ENCODE measurements at places on chromosomes 4 and X.

DNA sequence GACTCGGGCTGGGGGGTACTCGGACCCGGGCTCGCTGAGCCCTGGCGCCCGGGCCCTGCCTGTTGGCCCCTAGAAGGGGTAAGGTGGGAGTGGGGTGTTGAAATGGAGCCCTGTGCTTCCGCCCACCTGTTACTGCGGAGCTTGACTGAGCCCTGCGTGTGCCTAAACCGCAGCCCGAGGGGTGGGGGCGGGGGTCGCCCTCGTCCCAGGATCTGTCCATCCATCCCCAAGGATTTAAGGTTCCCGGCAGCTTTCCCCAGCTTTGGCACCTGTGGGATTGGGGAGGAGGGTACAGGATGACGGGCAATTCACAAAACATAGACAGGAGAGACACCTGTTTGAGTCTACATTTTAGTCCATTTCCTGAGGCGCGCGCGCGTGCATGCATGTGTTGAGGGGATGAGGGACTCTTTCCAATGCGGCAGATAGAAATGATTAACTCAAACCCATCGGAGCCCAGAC lies 779 bp downstream of the GABRQ start:
- DNase-seq, result no peak

DNA sequence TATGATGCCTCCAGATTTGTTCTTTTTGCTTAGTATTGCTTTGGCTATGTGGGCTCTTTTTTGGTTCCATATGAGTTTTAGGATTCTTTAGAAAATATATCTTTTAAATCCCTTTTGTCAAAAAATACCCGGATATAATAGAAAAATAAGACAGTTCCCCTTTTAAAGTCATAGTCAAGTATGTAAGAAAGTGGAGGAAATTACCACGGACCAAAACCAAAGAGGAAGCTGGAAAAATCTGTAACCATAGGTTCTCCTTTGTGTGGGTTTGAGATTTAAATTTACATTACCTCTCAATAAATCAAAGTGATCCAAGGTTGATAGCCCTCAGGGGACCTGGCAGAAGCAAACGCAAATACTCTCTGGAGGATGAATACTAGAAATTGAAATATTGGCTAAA lies 58.3 kb upstream of the PACRGL start:
- DNase-seq, result no peak

- no peak for DNase-seq
Measured at GRCh38 chr4:18020145-18020670, 1.3 kb downstream of the LCORL start.

GRCh38 chr4:129403848-129404247 lies 307.9 kb downstream of the C4orf33 start:
- no peak for DNase-seq

DNA sequence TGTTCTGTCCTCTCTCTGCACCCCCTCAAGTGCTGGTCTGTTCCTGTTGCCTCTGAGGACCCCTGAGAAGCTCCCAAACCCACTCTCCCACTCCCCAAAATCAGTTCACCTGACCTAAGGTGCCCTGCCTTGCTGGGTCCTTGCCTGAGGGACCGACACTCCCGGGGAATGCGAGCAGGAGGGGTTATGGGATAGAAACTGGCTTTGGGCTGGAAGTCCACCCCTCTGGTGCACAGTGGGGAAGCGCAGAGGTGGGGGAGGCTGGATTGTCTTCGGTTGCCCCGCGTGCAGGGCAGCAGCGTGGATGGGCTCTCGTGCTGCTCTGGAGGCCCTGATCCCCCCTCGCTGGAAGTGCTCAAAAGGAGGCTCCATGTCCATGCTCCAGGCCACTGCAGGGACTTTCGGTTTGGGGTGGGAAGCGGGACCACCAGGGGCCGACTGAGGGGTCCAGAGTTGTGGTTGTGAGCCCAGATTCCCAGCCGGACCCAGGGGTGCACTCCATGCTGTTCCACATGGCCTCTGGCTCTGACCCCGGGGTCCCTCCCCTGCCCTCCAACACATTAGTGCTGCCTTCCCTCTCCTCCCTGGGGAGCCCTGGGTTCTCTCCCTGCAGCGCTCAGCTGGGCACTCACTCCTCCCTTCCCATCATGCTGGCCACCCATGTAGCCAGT lies 7.6 kb downstream of the SORCS2 start:
- no peak for DNase-seq

- DNase-seq, result no peak
Measured at GRCh38 chr4:40227284-40227683, 30.5 kb downstream of the RHOH start.

DNA sequence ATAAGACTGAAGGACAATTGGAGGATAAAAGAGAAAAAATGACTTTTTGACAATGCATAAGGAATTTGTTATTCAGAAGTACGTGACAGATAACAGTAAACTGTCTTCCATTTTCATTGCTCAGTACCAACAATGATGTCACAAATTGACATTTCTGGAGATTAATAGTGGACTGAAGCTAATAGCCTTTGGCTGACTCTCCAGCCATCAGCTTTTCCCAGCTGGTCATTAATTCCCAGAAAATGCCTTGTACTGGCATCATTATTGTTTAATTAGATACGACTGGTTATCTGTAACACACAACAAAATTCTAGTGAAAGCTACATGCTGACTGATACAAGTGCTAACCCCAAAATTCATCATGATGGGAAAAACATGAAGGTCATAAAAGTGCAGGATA lies 147.9 kb upstream of the FGF13 start:
- DNase-seq, result no peak

- no peak for DNase-seq
Measured at GRCh38 chr4:150126864-150127203, 48.6 kb downstream of the DCLK2 start.

DNA sequence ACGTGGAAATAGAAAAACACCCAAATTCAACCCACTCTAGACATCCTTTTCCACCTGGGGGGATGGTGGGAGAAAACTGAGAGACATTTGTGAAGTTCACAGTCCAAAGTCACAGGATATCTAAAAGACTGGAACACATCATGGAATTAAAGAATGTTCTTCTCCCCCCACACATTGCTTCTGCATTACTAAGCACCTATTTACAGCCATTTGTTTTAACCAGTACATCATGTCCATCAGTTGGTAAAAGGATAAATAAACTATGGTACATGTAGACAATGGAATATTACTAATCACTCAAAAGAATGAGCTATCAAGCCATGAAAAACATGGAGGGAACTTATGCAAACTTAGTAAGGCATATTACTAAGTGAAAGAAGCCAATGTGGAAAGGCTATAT lies 185.5 kb upstream of the ANXA10 start:
- DNase-seq, result no peak

- DNase-seq, result no peak
Measured at GRCh38 chr4:103497692-103498091, 222.1 kb downstream of the TACR3 start.

DNA sequence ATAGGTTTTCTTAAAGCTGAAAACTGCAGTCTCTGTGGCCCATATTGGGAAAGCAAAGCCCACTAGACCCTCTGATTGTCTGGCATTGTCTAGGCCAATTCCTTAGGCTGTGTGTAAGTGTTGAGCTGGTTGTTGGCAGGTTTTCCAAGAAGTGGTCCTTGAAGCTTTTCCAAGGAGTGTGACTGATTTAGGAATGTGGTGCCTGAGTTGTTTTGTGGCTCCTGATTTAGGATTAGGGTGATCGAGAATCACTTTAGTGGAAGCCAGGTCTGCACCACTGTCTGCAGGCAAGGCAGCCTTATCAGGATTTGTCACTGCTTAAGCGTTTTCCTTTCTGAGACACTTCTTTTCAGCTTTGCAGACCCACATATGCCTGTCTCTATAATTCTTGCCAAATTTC lies 339.0 kb upstream of the DDX53 start:
- no peak for DNase-seq

- no peak for DNase-seq
Measured at GRCh38 chr4:33649471-33649870, 2594.8 kb downstream of the ARAP2 start.

GRCh38 chrX:134599184-134599914 lies 58.9 kb downstream of the PLAC1 start:
- DNase-seq, result no peak

- DNase-seq, result no peak
Measured at GRCh38 chr4:185205697-185206342, 2.0 kb upstream of the CFAP97 start.

DNA sequence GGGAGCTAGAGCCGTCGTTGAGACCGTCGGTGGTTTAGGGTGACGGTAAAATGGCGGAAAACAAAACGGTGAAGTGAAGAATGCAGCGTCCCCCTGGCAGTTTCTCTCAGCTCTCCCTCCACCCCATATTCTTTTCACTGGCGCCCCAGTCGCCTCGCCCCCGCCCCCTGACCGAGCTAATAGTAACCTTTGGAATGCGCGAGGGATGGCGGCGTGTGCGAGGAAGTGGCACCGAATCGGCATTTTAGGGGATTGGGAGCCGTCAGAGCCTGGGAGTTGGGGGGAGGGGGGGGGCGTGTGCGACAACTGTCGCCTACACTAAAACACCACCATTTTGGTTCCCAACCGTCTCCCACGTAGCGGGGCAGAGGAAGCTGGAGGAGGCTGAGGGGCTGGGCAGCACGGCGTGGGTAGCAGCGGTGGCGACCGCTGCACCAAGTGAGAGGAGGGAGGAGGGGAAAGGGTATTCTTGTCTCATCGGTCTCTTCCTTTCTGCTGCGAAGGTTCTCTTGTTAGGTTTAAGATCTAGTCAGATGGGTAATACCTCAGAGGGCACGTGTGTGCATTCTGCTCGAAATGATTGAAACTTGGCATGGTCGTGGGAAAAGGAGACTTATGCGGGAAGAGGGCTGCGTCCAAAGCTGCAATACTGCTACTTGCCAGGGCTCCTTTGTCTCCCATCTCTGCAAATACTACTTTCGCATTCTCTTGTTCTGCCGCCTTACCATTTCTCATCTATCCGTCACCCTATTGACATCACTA lies 840 bp downstream of the ZNF711 start:
- peak; percentile 29 for DNase-seq

GRCh38 chr4:17085416-17085815 lies 187.0 kb upstream of the LDB2 start:
- DNase-seq, result no peak

- DNase-seq, result no peak
Measured at GRCh38 chr4:48203819-48204218, 65.8 kb downstream of the TEC start.

- no peak for DNase-seq
Measured at GRCh38 chr4:119097282-119097900, 38.2 kb upstream of the MYOZ2 start.

- no peak for DNase-seq
Measured at GRCh38 chrX:97326456-97326855, 442.7 kb downstream of the RPA4 start.

DNA sequence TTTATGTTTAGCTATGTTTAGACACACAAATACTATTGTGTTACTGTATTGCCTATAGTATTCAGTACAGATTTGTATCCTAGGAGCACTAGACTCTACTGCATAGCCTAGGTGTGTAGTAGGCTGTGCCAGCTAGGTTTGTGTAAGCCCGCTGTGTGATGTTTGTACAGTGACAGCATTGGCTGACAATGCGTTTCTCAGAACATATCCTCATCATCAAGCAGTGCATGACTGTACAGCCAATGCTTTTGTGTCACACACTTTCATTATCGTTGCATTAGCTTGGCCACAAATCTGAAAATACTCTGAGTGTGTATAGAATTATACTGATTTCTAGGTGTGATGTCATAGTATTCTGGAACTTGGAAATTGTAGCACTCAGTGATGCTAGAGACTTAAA lies 63.4 kb downstream of the CLDN34 start:
- no peak for DNase-seq

- DNase-seq, result no peak
Measured at GRCh38 chr4:68373513-68373912, 23.6 kb upstream of the YTHDC1 start.

GRCh38 chr4:16206301-16206700 lies 20.0 kb downstream of the TAPT1 start:
- DNase-seq, result no peak

- no peak for DNase-seq
Measured at GRCh38 chrX:40004246-40004535, 93.6 kb downstream of the BCOR start.

- peak; percentile 25 for DNase-seq
Measured at GRCh38 chr4:74934888-74935287, 2.0 kb downstream of the PARM1 start.

GRCh38 chrX:63250253-63250868 lies 100.8 kb downstream of the SPIN4 start:
- no peak for DNase-seq

DNA sequence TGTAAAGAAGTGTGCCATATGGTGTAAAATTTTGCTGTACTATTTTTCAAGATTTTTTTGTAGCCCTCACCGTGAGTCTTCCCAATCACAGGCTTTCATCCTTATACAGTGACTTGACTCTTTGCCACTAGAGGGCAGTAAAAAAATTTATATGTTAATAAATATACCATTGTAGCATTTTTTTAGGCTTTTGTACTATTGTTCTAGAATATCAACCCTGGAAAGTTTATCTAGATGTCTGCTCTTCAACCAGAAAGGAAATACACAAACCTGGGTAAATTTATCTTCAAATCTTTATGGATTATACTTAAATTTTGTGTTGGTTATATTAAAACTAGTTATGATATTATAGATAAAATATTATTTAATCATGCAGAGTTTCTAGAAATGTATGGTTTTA lies 235.3 kb downstream of the TENM3 start:
- DNase-seq, result peak; percentile 61

DNA sequence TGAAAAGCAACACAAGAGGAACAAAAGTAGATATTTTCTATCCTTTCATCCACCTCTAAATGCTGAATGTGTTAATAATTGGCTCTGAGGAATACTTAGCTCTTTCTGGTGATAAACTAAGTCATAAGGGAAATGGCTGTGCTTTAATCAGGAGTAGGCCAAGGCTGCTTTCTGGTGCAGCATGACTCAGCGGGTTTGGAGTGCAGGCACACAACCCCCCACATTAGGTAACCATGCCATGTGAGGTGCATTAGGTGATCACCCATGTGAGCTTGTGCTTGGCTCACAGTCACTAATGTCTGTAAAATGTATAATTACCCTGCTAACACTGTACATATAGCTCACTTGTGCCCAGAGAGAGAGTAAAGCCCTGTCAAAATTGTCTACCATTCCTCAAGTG lies 57.2 kb downstream of the USP38 start:
- no peak for DNase-seq

- no peak for DNase-seq
Measured at GRCh38 chrX:16783452-16783851, 2.8 kb upstream of the TXLNG start.

GRCh38 chrX:110175146-110175545 lies 142.7 kb downstream of the AMMECR1 start:
- no peak for DNase-seq

DNA sequence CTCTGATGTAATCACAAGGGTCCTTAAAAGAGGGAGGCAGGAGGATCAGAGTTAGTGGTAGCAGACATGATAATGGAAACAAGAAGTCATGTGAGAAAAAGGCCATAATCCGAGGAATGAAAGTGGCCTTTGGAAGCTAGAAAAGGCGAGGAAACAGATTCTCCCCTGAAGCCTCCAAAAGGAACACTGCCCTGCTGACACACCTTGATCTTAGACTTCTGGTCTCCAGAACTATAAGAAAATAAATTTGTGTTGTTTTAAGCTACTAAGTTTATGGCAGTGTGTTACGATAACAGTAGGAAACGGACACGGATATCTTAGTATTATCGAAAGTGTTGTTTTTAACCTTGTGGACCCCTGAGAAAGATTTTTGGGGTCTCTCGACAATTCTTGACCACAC lies 24.4 kb downstream of the CLCN3 start:
- no peak for DNase-seq

- no peak for DNase-seq
Measured at GRCh38 chr4:72494156-72494555, 74.9 kb downstream of the ADAMTS3 start.

Measured in NCI-H1694 treated with DMSO at 0.1 percent for 48 hours (cell line).